Stomach (tissue), 19 donors: ENCODE measurements at places on chromosomes 7 and 10. TPM values are rescaled to one million over a fixed set of nuclear protein-coding genes. Genes with fewer than 3 reads are reported as not detected.

The OR2A14 gene
- not detected for total RNA-seq

The PLA2G12B gene
- total RNA-seq = not detected

The TMEM196 gene
- not detected for total RNA-seq

The ZNF804B gene
- not detected for total RNA-seq

GRCh38 chr10:133381036-133381435, 2.0 kb downstream of the PAOX start:
- H3K4me3 ChIP-seq = no peak overlapping the region
- H3K36me3 ChIP-seq = peaks cover 38% of the 10 kb centered on the region
- DNase-seq = no peak
- no peak overlapping the region for H3K27ac ChIP-seq
- H3K4me1 ChIP-seq = peaks cover 30% of the 10 kb centered on the region

GRCh38 chr10:69572159-69573055, 815 bp downstream of the NEUROG3 start:
- H3K4me1 ChIP-seq = peaks cover 47% of the 10 kb centered on the region
- no peak for DNase-seq
- H3K27ac ChIP-seq = no peak overlapping the region
- peaks cover 93% of the 10 kb centered on the region for H3K27me3 ChIP-seq

GRCh38 chr7:93894426-93894825, 3.9 kb upstream of the TFPI2 start:
- no peak overlapping the region for H3K4me3 ChIP-seq
- no peak for DNase-seq
- no peak overlapping the region for H3K27ac ChIP-seq
- H3K27me3 ChIP-seq = peaks cover 13% of the 10 kb centered on the region
- peaks cover 12% of the 10 kb centered on the region for H3K4me1 ChIP-seq

DNA sequence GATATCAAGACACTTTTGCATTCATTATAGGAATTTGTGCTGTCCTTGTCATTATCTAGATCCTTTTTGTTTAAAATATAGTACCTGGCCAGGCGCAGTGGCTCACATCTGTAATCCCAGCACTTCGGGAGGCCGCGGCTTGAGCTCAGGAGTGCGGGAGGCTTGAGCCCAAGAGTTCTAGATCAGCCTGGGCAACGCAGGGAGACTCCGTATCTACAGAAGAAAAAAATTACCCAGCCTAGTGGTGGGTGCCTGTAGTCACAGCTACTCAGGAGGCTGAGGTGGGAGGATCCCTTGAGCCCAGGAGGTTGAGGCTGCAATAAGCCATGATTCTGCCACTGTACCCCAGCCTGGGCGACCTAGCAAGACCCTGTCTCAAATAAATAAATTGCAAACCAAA, 621 bp upstream of the MORN4 start:
- DNase-seq = no peak
- peak overlapping the region; percentile 45 for H3K27ac ChIP-seq
- no peaks in the 10 kb centered on the region for H3K36me3 ChIP-seq

DNA sequence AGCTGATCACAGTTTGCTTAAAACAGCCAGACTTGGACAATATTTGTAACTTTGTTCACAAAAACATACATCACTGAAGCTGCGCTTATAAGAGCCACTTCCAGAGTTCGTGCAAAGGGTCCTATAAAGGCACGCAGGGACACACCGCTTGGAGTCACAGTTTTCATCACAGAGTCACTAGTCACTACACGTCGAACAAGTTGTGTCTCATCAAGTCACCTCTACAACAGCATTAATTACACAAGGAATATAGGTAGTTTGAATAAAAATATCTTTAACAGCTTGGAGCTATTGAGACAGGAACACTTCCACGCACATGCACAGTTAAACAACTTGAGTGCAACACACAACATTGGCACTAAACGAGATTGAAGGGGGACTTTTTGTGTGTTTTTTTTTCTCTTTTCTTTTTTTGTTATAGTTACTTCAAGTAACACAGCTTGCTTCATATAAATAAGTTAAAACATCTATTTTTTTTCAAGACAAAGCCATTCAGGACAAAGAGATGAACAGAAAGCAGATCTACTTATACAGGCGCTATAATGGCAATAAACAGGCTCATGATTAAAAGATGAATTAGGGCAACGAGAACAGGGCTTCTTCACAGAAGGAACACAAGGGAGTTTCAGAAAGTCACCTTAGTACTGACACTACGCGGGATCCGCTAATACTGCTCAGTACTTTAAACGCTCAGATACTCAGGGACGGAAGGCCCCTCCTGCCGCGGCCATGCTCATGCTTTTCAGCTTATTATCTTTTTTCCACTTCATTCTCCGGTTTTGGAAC, 2.2 kb downstream of the HOXA5 start:
- no peaks in the 10 kb centered on the region for H3K27me3 ChIP-seq
- H3K4me1 ChIP-seq = no peaks in the 10 kb centered on the region
- no peak for DNase-seq
- no peaks in the 10 kb centered on the region for H3K36me3 ChIP-seq
- peak overlapping the region; percentile 94 for H3K27ac ChIP-seq
- peak overlapping the region; percentile 54 for H3K4me3 ChIP-seq

GRCh38 chr10:15419279-15419874, 48.3 kb upstream of the FAM171A1 start:
- no peaks in the 10 kb centered on the region for H3K36me3 ChIP-seq
- H3K27ac ChIP-seq = no peak overlapping the region
- H3K27me3 ChIP-seq = no peaks in the 10 kb centered on the region
- DNase-seq = peak; percentile 64
